ENCODE measurements at places on chromosomes 16 and 17.

GRCh38 chr16:23504076-23504452 is 6.2 kb downstream of the GGA2 start:
- peak overlapping the region; percentile 20 for H3K4me3 ChIP-seq
- no peaks in the 10 kb centered on the region for H3K36me3 ChIP-seq
- peak overlapping the region; percentile 90 for H3K27ac ChIP-seq
- peaks cover 26% of the 10 kb centered on the region for H3K4me1 ChIP-seq
- DNase-seq, result peak; percentile 90
- no peaks in the 10 kb centered on the region for H3K27me3 ChIP-seq

GRCh38 chr17:29954405-29954804 is 13.0 kb downstream of the EFCAB5 start:
- H3K4me1 ChIP-seq, result peaks cover 8% of the 10 kb centered on the region
- no peaks in the 10 kb centered on the region for H3K36me3 ChIP-seq
- no peak for DNase-seq
- no peak overlapping the region for H3K4me3 ChIP-seq

DNA sequence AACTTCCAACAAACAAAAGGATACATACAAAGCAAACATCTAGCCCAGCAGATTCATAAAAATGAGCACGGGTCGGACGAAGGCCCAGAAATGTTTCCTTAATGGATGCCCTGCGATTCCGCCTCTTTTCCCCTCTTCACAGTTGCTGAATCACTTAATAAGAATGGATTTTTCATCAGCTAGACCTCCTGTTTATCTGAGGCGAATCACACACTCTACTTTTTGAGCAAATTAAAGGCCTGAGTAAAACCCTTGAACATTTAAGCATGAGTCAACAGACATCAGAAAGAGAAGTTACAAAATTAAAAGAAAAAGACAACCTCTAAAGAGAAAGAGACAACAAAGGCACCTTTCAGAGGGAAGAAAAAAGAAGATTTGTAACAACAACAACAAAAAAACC is 44.7 kb downstream of the HS3ST3A1 start:
- peaks cover 24% of the 10 kb centered on the region for H3K36me3 ChIP-seq
- no peaks in the 10 kb centered on the region for H3K27me3 ChIP-seq
- H3K4me3 ChIP-seq, result peak overlapping the region; percentile 29

DNA sequence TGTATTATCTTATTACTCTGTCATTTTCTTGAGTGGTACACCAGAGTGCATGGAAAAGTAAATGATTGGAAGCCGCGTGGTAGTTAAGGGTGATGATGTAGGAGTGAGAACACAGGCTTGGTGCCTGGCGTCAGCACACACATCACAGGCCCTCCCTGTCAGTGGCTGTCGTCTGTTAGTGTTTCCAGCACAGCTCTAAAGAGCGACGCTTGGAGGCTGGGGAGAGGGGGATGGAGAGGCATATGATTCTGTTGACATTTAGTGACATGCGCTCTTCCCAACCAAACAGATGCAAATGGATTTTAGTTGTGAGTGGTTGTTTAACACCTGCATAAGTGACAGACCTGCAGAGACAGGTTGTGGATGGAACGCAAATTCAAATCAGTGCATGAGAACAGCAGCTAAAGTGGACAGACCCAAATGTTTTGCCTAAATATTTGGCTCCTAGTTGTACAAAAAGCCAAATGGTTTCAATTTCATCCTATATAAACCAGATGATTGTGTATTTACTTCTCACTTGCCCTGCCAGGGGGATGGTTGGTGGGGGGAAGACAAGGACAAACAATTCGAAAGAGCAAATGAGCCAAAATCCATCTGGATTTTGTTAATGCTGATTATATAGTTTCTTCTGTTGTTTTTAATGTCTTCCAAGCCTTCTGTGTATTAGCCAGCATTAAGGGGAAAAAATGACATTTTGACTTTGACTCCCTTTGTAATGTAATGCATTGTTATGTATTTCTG is 222.3 kb downstream of the WWOX start:
- DNase-seq, result no peak
- H3K27ac ChIP-seq, result no peak overlapping the region

DNA sequence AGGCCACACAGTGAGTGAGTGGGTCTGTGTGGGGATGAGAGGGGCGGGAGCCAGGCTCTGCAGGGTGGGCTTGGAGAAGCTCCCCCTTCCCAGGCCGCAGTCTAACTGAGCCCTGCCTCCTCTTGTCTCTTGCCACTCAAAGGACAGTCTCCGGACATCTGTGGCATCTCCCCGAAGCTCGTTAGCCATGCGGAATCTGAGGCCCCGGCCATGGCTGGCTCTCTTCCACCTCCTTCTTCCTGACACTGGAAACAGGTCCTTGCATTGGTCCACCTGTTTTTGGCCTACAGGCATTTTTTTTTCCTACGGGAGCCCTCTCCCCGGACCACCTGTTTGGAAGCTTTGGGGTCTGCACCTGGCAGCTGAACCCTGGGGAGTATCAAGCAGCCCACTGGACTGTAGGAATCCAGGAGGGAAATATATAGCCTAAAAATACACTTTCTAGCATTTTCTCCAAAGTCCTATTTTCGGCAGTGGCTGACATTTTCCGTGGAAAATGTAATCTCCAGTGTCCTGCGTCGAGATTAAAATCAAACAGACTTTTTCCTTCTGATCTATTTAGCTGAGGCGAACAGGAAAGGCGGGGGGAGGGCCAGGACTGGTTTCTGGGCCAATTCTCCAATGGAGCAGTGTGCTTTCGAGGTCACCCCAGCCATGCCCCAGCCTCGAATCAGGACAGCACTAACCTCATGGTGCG is 9.1 kb downstream of the ATP2A3 start:
- H3K27ac ChIP-seq, result no peak overlapping the region
- no peaks in the 10 kb centered on the region for H3K36me3 ChIP-seq
- H3K4me3 ChIP-seq, result no peak overlapping the region
- no peaks in the 10 kb centered on the region for H3K4me1 ChIP-seq
- DNase-seq, result no peak

- no peaks in the 10 kb centered on the region for H3K36me3 ChIP-seq
- peak overlapping the region; percentile 51 for H3K4me3 ChIP-seq
- peak; percentile 92 for DNase-seq
- peaks cover 19% of the 10 kb centered on the region for H3K4me1 ChIP-seq
- H3K27ac ChIP-seq, result peak overlapping the region; percentile 28
- H3K27me3 ChIP-seq, result peaks cover 9% of the 10 kb centered on the region
These were observed 322.5 kb downstream of the C16orf95 start for GRCh38 chr16:86994651-86995171.

- H3K27me3 ChIP-seq, result no peaks in the 10 kb centered on the region
- no peaks in the 10 kb centered on the region for H3K4me1 ChIP-seq
- peaks cover 19% of the 10 kb centered on the region for H3K36me3 ChIP-seq
- no peak overlapping the region for H3K27ac ChIP-seq
These were observed 13.8 kb upstream of the CTCF start for GRCh38 chr16:67548265-67549126.
